ENCODE measurements at places on chromosomes 13 and 19.
A peak's percentile ranks its signal among the peaks of the same experiment; 100 is the strongest.

DNA sequence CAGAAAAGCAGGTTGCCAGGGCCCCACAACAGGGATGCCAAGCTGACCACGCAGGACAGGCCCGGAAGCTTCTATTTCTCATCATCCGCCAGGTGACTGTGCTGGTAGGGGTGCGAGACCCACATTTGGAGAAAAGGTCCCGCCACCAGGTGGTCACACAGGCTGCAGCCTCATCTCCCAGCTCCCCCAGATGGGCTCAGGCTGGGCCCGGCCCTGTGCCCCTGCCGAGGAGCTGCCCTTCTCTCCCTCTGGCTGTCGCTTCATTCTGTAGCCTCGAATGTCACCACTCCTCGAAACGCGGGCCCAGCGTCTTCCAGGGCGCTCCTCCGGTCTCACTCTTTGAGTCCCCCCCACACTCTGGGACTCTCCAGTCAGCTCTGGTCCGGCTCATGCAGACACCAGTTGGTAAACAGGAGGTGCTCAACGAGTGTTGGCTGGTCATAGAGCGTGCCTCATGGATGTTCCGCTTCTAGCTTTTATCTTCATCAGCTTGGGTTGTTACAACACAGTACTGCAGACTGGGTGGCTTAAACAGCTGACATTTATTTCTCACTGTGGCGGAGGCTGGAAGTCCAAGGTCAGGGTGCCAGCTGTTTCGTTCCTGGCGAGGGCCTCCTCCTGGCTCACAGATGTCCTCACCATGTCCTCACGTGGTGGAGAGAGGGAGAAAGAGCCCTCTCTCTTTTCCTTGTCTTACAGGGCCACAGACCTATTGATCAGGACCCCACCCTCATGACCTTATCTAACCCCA lies 87.1 kb downstream of the TEX29 start:
- DNase-seq = no peak

- no peak for DNase-seq
Observed at GRCh38 chr13:88752041-88752440, 1080.9 kb downstream of the SLITRK5 start.

- DNase-seq = peak; percentile 96
Observed at GRCh38 chr19:4186087-4186993, 3.9 kb downstream of the ANKRD24 start.

- DNase-seq = no peak
Observed at GRCh38 chr13:20142927-20143480, 17.8 kb downstream of the GJA3 start.

DNA sequence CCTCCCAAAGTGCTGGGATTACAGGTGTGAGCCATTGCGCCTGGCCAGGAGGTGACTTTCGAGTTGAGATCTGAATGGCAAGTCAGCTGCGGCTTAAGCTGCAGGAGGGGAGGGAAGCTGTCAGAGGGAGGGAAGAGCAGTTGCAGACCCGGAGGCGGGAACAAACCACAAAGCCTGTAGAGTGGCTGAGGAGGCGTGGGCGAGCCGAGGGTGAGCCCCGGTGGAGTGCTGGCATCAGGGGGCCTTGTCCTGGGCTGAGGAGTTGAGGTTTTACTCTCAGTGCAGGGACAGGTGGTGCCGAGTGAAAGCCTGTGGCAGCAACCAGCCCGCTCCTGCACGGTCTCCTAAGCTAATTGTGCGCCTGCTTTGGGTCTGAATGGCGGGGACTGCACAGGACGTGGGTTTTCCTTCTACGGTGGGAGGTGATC lies 24.2 kb downstream of the PPP1R37 start:
- DNase-seq = peak; percentile 83

GRCh38 chr19:10831987-10832938 lies 3.7 kb downstream of the TMED1 start:
- DNase-seq = no peak

GRCh38 chr19:35601971-35602370 lies 10.6 kb upstream of the HAUS5 start:
- DNase-seq = no peak

DNA sequence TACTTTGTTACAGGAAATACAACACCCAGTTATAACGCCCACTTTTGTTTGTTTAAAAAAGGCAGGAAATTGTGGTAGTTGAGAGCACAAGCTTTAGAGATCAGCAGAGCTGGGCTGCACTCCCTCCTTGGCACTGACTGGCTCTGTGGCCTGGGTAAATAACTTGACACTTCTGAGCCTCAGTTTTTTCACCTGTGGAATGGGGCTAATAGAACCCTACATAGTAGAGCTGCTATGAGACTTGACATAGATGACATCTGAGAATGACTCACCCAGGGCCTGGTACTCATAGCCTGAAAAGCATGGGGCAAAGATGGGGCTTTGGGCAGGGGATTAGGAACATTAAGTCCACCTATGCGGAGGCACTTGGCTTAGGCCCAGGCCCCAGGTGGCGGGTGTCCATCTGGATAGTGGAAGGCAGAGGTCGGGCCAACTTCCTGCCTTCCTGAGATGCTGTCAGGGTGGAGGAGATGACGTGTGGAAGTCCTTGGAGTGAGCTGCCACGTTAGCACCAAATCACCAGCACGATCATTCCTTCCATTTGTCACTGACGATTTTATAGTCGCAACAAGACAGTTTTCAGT lies 159.1 kb downstream of the KATNAL1 start:
- no peak for DNase-seq

DNA sequence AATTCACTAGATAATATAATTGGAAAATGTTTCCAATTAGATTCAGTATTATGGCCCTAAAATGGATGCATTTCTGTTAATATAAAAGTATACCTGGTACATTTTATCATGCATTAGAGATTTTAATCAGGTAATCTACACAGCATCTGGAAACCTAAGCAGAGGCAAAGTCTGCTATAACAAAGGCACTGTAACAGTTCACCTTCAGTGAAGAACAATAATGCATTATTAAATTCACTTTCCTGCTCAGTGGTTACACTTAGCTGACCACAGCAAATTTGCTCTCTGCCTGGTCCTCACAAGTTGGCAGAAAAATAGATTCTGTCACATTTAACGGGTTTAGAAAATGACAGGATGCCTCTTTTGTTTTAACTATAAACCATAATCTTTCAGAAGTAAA lies 326.9 kb downstream of the DACH1 start:
- no peak for DNase-seq

GRCh38 chr13:80235967-80236302 lies 105.0 kb downstream of the SPRY2 start:
- DNase-seq = no peak

- no peak for DNase-seq
Observed at GRCh38 chr13:32300920-32301319, 14.2 kb downstream of the ZAR1L start.

- no peak for DNase-seq
Observed at GRCh38 chr13:48220592-48220980, 12.4 kb upstream of the ITM2B start.

- DNase-seq = peak; percentile 71
Observed at GRCh38 chr19:6501740-6502648, at the start of gene TUBB4A. TUBB4A (minus strand) TSS chr19:6502309; CDS start chr19:6502212, 97 bp downstream.

DNA sequence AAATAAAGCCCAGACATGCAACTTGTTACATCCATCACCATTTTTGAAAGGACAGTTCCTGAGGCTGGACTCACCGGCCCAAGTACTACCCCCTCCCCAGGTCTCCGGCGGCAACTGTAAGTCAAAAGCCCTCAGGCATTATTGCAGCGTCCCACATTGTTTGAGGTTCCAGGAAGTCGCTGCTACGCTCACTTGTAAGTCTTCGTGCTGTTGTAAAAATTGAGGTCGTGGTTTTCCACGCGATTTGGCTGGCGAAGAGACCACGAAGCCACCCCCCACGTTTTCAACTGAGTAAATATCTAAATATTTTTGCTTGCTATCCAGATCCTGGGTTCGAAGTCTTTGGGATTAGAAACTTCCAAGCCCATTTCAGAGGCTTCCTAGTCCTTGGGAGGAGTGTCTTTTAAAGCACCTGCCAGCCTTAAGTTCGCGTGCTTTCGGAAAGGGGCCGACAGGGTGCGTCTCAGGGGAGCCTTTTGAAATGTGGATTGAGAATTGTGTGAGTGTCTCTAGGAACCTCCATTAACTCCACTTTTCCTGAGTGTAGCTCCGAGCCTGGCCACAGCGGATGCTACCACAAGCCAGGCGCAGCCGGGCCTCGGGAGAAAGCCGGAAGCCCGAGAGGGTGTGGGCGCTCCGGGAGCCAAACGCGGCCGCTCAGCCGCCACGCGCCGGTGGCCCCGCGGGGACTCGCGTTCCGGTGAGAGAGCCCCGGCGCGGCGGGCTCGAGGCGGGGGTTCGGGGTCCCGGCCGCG lies 434 bp upstream of the FNDC3A start:
- DNase-seq = peak; percentile 43

GRCh38 chr19:15412832-15413231 lies 6.0 kb downstream of the AKAP8L start:
- DNase-seq = no peak

- no peak for DNase-seq
Observed at GRCh38 chr13:87087741-87088140, 583.4 kb upstream of the SLITRK5 start.

DNA sequence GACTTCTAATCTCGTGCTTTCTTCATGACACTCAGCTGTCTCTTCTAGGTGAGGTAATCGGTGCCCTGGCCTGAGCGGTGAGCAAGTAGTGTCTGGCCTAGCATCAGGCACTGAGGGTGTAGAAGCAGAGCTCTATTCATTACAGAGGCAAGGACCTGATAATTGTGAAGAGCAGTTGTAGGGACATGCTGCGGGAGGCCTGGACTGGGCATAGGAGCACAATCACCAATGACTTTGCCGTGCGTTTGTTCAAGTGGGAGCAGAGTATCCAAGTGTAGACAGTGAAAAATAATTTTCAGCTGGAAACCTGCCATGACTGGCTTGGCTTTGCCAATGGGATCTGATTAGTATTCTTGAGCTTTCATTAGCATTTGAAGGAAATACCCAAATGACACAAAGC lies 32.1 kb upstream of the DCLK1 start:
- DNase-seq = no peak

GRCh38 chr13:36475468-36475867 lies 43.2 kb downstream of the CCNA1 start:
- DNase-seq = no peak

GRCh38 chr19:8511573-8512101 lies 2.3 kb downstream of the ZNF414 start:
- no peak for DNase-seq

GRCh38 chr19:54967611-54968010 lies 1.4 kb downstream of the NLRP2 start:
- no peak for DNase-seq

GRCh38 chr13:79898202-79898826 lies 417.4 kb downstream of the NDFIP2 start:
- DNase-seq = no peak

DNA sequence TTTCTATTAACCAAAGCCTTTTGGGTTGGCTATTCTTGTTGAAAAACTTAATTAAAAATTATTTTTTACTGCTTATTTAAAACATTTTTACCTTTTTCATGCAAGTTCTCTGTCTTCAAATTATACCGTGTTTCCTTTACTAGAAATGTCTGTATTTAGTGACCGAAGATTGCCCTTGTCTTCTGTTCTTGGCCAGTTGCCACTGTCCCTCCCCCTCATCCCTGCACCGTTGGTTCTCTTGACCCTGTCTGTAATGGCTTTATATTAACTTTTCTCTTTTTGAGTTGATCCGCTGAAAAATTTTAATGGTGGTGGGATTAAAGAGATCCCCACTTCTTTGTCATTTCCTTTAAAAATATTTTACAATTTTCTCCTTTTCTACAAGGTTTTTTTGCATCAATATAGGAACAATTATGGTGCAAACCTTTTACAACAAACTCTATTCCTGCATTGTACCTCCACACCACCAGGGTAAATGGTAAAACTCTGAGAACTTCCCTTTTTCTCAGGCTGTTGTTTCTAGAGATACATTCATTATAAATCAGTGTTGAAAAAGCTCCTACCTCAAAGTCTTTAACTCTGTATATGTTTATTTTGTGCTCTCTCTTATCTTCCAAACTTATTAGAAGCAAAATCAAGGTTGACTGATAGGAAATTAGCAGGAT lies 12.9 kb upstream of the RNF113B start:
- DNase-seq = no peak

DNA sequence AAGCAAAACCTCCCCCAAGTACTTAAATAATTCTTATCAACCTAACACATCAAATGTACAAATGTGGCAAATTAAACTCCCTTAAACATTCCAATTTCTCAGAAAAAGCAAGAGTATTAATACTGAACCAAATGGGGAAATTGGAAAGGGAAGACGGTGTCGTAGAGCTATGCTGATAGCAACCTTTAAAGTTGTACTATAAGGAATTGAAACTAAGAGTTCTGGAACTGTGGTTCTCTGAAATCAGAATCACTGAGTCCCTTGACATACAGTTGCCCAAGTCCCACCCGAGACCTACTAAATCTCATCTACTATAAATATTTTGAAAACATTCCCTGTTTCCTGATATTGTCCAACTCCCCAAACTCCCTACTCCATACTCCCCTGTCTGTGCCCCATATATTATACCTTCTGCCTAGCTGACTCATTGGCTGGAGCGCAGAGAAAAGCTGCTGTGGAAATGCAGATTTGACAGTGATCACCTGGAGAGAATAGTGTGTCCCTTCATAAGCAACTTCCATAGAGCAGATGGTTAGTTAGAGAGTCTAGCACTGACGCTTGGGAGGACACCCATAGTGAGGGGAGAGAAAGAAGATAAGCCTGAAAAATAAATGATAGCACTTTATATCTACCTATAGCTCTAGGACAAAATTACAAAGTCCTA lies 51.4 kb upstream of the ITM2B start:
- DNase-seq = no peak

DNA sequence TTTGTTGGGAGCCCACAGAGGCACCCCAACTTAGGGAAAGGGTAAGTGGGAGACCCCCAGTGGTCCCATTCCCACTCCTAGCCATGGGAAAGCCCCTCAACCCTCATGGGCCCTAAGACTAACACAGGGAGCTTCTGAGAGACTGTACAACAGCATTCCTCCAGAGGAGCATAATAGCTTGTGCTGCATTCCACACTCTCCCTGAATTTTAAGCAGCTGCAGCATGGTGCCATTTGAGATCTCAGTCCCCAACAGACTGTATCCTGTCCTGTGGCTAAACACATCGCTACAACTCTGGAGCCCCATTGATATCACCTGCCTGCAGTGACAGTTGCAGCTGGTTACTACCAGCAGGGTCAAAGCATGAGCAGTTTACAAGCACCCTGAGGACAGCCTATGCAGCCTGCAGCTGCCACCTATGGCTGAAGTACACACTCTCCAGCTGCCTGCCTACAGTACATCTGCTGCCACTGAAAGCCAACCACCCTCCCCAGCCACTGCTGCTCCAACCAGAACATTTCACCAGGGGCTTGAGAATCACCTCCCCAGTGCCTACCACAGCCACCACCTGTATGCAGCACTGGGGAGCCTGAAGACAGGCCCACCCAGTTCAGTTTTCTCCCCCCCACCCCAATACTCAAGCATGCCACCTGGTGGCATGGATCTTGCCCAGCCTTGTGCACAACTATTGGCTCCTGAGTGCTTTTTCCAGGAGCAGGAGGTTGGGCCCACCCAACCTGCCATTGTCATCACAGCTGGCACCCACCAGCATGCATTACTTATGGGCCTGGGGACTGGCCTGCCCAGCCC lies 557.3 kb downstream of the GPC5 start:
- no peak for DNase-seq

GRCh38 chr19:6753178-6754031 lies 13.8 kb downstream of the SH2D3A start:
- peak; percentile 93 for DNase-seq
